ENCODE measurements at places on chromosomes 1 and 21.

DNA sequence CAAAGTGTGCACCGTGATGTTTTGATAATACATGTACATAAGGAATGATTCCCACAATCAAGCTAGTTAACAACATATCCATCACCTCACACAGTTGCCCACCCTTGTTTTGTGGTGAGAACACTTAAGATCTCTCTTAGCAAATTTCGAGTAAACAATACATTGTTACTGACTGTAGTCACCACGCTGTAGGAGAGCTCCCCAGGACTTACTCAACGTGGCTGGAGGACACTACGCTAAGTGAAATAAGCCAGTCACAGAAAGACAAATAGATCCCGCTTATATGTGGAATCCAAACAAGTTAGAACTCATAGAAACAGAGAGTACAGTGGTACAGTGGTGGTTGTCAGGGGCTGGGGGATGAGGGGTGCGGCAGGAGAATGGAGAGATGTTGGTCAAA, 24.8 kb downstream of the GPR137B start:
- no peak for DNase-seq

- DNase-seq = peak; percentile 78
These were observed 95.9 kb downstream of the KCNJ15 start for GRCh38 chr21:38352536-38353219.

GRCh38 chr1:167722870-167723251, 1.1 kb downstream of the MPZL1 start:
- DNase-seq = no peak

DNA sequence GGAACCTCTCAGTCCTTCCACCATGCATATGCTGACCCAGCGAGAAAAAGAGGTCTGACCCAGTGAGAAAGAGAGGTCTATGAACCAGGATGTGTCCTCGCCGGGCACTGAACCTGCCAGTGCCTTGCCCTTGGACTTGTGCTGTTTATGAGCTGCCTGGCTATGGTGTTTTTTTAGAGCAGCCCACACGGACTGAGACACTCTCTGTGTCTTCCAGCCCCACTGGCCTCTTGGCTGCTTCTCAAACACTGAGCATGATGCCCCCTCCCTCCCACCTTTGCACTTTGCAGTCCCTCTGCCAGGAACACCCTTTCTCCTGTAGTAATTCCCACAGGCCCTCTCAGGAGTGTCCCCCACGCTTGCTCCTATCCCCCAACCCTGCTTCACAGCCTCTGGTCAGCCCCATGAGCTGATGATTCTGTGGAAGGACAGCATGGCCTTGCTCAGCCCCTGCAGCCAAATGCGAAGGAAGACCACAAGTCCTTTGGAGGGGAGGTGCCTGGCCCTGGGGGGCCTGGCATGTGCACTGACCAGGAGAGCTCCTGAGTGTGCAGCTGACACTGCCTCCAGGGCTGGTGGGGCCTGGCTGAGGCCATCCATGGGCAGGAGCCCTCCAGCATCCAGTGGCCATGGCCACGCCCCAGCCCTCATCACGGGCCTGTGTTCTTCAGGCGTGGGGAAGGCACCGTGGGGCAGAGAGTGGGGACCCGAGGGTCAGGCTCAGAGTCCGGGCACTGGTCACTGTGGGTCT, 23.8 kb downstream of the WNT3A start:
- DNase-seq = no peak

DNA sequence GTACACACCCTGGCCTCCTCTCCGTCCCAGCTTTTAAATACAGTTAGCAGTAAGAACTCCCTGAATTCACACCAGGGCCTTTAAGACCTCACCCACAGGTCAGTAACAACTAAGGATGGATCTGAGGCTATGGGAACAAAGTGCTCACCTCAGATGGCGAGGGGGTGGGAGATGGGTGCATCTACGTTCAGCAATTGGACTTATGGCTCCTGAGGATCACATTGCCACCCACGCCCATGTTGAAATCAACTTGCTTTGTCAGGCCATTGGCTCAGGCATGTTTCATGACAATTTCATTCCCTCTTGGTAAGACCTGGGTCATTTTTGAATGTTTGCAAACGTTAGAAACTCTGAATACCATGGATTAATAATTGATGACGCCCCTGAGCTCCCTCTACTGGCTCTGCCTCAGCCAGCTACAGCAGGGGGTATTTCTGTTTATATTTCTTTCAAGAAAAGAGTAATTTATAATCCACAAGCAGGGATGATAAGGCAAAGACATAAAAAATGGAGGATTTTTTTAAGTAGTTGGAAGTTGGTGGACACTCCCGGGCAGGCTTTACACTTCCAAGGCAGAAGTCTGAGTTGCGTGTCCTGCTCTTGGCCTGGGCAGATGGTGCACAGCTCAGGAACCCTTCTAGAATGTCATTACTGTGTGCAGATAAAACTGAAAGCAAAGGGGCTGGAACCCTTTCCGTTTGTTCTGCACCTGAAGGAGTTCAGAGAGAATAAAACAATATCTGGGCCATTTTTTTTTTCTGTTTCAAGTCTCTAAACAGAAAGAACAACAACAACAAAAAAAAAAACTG, 13.7 kb upstream of the LBR start:
- DNase-seq = no peak

GRCh38 chr1:47594627-47595026, 156.8 kb downstream of the FOXD2 start:
- no peak for DNase-seq

- DNase-seq = no peak
These were observed 24.9 kb downstream of the FAM163A start for GRCh38 chr1:179767996-179768395.

GRCh38 chr1:87358219-87358618, 29.5 kb downstream of the LMO4 start:
- DNase-seq = no peak

- DNase-seq = no peak
These were observed 65.2 kb downstream of the TMCO4 start for GRCh38 chr1:19734472-19734999.

- no peak for DNase-seq
These were observed 60.3 kb downstream of the PGBD5 start for GRCh38 chr1:230365723-230366307.

- no peak for DNase-seq
These were observed at the start of gene S100A5 for GRCh38 chr1:153540394-153541361. Gene S100A5, minus strand, starts transcription at chr1:153540934. Its CDS starts 743 bp downstream, at chr1:153540191.

GRCh38 chr1:182588500-182589396, at the start of gene RNASEL:
Gene RNASEL, minus strand, starts transcription at chr1:182589256. Its CDS starts 2,450 bp downstream, at chr1:182586806.
- DNase-seq = peak; percentile 77

- DNase-seq = peak; percentile 87
These were observed at the start of gene ETS2 for GRCh38 chr21:38805328-38806152. Gene ETS2, plus strand, starts transcription at chr21:38805929. Its CDS starts 4,106 bp downstream, at chr21:38810035.

DNA sequence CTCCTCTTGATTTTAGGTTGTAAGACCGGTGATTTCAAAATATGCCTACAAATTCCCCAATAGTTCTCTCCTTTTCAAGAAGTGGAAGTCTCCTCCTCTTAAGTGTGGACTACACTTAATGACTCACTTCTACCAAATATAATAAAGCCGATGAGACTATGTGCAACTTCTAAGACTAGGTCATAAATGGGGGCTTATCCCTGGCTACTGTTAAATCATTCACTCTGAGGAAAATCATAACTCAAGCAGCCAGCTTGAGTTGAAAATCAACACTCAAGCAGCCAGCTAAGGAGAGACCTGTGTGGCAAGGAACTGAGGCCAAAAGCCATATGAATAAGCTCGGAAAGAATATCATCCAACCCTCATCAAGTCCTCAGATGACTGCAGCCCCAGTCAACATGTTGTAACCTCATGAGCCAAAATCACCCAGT, 49.6 kb upstream of the PSMG1 start:
- DNase-seq = no peak

- no peak for DNase-seq
These were observed 119.0 kb downstream of the LEPR start for GRCh38 chr1:65539266-65540131.

DNA sequence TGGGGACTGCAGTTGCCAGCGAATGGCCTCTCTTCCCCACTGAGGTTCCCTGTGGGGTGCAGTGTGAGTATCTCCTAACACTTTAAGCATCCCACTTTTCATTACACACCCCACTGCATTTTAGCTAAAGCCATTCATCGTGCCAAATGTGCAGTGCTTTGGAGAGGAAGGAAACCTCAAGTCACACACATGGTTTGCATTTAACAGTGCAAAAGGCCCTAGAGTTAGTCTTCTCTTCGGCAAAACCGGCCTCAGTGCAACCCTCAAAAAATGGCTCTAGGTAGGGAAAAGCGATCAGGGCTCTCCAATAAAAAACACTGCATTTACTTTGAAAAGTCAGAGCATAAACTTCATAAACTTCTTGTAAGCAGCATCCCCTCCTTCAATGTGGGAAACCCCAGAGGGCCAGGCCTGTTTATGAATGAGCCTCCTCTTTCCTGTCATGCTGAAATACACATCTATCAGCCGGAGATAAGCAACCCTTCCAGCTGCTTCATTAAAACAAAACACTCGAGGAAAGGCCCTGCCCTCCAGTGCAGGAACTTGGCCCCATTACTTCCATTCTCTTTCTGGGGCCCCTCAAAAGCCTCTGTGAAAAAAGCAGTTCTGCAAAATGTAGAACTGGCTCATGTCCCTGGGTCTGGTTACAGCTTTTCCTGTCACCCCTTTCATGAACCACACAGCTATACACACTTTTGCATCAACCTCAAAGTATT, 184.0 kb downstream of the CDC7 start:
- DNase-seq = no peak

GRCh38 chr1:226862890-226863289, 7.5 kb upstream of the PSEN2 start:
- DNase-seq = no peak

DNA sequence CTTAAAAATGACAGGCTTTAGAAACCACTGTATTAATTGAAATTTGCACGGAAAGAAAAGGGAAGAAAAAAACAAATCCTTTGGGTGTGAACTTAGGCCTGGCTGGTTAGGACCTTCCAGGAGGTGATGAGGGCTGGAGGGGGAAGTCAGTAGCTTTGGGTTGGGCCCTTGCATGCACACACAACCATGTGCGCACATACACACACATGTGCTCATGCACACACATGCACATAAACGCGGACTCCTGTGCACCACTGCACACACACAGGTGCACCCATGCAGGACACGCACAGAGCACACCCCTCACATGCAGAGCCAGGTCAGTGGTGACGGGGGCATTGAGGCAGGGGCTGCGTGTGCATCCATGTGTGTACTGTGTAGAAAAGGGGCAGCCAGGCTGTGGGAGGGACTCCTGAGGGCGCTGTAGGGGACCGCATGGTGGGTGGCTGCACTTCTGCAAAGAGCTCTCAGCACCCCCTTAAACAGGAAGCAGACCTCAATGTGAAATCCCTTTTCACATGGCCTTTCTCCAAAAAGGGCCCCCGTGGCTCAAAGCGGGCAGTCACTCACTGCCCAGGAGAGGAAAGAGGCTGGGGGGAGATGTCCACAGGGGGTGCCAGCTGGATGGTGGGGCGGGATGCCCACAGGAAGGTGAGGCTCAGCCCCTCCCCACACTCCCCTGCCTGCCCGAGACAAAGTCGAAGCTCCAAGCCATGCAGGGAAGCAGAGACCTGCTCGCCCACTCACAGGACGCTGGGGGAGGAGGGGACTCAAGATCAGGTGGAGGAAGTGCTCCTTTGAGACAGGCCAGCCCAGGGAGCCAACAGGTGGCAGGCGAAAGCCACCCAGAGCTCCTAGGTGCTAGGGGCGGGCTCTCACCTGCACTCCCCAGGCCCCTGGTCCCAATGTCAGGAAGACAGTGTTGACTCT, 95.2 kb downstream of the ITPKB start:
- no peak for DNase-seq

Measured in iPS-NIHi11 (cell line).